ENCODE measurements at places on chromosomes 5 and 9. TPM values are rescaled to one million over a fixed set of nuclear protein-coding genes. Genes with fewer than 3 reads are reported as not detected.

C7 gene
- not detected for total RNA-seq

GRCh38 chr5:40551496-40552491 lies 127.9 kb upstream of the PTGER4 start:
- H3K4me3 ChIP-seq: peak overlapping the region; percentile 71
- peak overlapping the region; percentile 94 for H3K27ac ChIP-seq
- H3K4me1 ChIP-seq: peaks cover 59% of the 10 kb centered on the region
- no peaks in the 10 kb centered on the region for H3K36me3 ChIP-seq
- H3K27me3 ChIP-seq: no peaks in the 10 kb centered on the region

DNA sequence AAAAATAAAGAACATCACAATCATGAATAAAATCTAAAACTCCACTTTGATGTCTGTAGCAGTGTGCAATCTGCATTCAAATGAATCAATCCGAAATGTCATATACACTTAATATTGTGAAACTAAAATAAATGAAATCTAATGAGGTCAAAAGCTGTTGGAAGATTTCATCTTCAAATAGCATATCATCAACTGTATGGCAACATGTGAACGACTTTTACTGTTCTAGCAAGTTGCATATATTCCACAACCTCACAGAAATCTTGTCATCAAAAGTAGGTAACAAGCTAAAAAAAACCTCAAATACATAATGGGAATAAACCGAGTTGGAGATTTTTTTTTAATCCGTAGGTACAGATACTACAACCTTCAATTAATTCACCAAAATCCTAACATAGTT lies 1.2 kb downstream of the PTBP3 start:
- H3K27me3 ChIP-seq: no peaks in the 10 kb centered on the region
- H3K27ac ChIP-seq: peak overlapping the region; percentile 86

DNA sequence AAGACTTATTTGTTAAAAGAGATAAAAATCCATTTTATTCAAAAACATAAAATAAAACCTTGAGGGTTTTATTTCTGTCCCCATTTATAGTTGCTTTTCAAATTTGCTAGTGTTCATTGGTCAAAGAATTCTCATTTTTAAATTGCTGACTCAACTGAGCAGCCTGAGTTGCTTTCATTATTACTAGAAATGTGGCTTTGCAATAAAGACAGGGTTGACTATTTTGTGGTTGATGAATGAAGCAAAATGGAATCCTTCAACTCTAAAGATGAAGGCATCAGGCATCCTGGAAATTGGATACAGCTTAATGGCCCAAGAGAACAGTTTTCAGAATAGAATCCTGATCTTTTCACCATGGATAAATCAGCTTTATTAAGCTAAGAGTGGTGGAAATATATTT lies 23.9 kb upstream of the PPP3R2 start:
- H3K27me3 ChIP-seq: no peaks in the 10 kb centered on the region
- no peak for DNase-seq
- no peaks in the 10 kb centered on the region for H3K4me1 ChIP-seq
- no peaks in the 10 kb centered on the region for H3K36me3 ChIP-seq
- no peak overlapping the region for H3K4me3 ChIP-seq

DNA sequence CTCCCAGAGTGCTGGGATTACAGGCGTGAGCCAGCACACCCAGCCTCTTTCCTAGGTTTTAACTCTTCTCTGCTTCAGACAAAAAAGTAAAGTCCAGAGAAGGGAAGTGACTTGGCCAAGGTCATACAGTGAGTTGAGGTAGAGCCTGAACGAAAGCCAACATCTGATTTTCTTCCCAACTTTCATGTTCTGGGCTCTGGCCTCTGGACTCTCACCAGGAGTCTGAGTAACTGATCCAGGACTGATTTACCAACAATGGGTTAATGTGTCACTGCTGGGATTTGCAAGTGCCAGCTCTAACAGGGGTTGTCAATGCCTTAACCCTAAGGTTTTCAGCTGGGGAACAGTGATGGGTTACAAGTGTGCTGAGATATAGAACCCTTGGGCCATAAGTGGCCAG lies 32.2 kb upstream of the LARP1 start:
- no peak overlapping the region for H3K4me3 ChIP-seq
- DNase-seq: no peak

- H3K27me3 ChIP-seq: no peaks in the 10 kb centered on the region
- DNase-seq: no peak
- peaks cover 8% of the 10 kb centered on the region for H3K36me3 ChIP-seq
- H3K4me1 ChIP-seq: peaks cover 9% of the 10 kb centered on the region
Measured at GRCh38 chr9:92713528-92713927, 43.6 kb upstream of the IPPK start.

Data from HFFc6 (cell line).